Activated T-helper 2 cell treated with anti-CD3 and anti-CD28 coated beads, Interferon-gamma antibody, Interleukin-2, Interleukin-4, amounts not matched to agents 10 μg/mL and 5 μg/mL and 100 μg/mL, durations not matched to agents 14 hours and 24 hours and 36 hours (primary cell): ENCODE measurements at places on chromosomes 1 and 21.

DNA sequence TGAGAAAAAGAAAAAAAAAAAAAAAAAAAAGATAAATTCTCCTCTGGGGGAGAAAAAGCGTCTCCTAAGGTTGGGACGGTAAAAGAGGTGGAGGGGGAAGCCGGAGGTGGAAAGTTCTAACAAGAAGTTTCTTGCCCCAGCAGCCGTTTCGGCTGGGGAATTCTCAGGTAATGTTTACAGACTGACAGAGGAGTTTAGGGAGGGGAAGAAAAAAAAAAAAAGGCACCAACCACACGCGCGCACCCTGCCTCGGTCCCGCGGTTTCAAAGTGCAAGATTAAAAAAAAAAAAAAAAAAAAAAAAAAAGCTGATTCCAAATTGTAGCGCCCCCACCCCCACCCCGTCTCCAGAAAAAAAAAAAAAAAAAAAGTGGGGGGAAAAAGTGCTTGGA is 504 bp downstream of the DHRS3 start:
- peak overlapping the region; percentile 98 for H3K4me3 ChIP-seq
- peak overlapping the region; percentile 92 for H3K27ac ChIP-seq
- H3K4me1 ChIP-seq, result peaks cover 49% of the 10 kb centered on the region
- no peaks in the 10 kb centered on the region for H3K27me3 ChIP-seq
- peaks cover 37% of the 10 kb centered on the region for H3K36me3 ChIP-seq

DNA sequence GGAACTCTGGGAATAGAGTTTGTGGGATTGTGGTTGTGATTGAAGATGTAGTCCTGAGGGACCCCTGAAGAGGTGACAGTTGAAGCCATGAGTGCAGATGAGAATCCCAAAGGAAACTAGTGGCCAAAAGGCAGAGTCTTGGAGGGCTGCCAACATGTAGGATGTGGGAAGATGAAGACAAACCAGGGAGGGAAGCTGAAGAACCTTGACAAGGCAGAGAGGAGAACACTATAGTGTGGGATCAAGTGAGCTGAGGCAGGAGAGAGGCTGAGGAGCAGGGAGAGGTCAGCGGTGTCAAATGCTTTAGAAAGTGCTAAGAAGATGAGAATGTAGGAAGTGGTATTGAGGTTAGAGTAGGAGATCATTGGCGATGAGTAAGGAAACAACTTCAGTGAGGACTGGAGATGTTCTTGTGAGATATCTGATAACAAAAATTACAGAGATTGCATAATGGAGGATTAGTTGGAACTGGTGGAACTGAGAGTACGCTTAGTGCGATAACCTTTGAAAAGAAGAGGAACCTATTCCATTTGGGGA is 88.5 kb upstream of the VCAM1 start:
- H3K27ac ChIP-seq, result no peak overlapping the region
- no peak overlapping the region for H3K4me3 ChIP-seq
- H3K27me3 ChIP-seq, result peaks cover 8% of the 10 kb centered on the region

DNA sequence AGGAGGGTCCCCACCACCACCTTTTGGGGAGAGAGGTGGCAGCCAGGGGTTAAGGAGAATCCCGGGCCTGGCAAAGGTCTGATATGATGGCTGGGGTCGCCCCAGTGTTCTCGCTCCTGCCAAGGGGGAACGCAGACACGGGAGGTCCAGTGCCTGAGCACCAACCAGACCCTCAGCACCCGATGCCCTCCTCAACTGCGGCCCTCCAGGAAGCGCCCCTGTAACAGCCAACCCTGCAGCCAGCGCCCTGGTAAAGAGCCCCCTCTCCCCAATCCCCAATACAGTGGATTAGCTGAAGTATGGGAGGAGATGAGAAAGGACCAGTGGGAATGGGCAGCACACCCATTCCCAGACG is 10.4 kb downstream of the ADAMTSL4 start:
- no peaks in the 10 kb centered on the region for H3K27me3 ChIP-seq
- no peak overlapping the region for H3K4me3 ChIP-seq
- H3K27ac ChIP-seq, result no peak overlapping the region
- peaks cover 36% of the 10 kb centered on the region for H3K4me1 ChIP-seq
- no peak for DNase-seq

DNA sequence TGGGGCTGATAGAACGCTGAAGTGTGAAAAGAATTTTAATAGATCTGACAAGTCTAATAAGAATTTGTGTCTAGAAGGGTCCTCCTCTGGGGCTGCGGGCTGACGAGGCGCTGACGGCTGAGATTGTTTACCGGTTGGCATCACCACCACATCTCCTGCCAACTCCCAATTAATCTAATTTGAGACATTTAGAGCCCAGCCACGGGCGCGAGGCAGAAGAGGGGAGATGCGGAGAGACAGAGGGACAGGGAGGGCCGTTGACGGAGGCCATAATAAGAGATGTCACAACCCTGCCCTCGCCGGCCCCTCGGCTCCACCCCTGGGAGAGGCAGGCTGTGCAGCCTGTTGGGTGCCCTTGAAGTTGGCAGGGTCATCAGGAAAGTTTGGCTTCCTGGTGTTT is 109.3 kb downstream of the PAX7 start:
- H3K4me3 ChIP-seq, result no peak overlapping the region
- no peak overlapping the region for H3K27ac ChIP-seq
- H3K4me1 ChIP-seq, result no peaks in the 10 kb centered on the region
- DNase-seq, result no peak

- H3K36me3 ChIP-seq, result no peaks in the 10 kb centered on the region
- H3K27me3 ChIP-seq, result no peaks in the 10 kb centered on the region
- H3K4me3 ChIP-seq, result no peak overlapping the region
- H3K4me1 ChIP-seq, result no peaks in the 10 kb centered on the region
- H3K27ac ChIP-seq, result no peak overlapping the region
These were observed 111.2 kb downstream of the IFI44 start for GRCh38 chr1:78760858-78761257.

DNA sequence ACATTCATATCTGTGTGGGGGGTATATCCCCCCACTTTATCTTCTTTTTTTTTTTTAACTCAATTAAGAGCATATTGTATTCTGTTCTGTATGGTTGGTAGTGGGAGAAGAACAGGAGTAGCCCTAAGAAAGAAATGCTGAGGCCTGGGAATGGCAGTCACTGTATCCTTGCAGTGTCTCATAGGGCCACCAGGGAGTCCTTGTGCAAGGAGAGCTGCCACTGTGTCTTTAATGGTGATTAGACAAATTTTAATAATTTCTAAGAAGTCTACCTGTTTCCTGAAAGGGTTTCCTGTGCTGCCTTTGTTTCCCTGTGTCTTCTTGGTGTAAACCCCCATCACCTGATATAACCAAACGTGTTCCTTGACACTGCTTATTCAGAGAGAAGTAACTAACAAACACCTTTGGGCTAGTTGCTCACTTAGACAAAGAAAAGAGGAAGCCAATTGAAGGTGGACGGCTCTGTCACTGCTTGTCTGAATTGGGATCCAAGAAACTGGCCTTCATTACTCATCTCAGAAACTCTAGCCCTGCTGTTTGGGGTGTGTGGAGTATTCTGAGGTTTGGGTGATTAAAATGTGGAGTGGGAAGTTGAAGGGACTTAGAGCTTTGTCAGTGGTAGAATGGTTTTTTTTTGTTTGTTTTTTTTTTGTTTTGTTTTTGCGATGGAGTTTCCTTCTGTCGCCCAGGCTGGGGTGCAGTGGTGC is 15.2 kb downstream of the GIPC2 start:
- H3K27me3 ChIP-seq, result peaks cover 9% of the 10 kb centered on the region
- H3K36me3 ChIP-seq, result no peaks in the 10 kb centered on the region
- no peaks in the 10 kb centered on the region for H3K4me1 ChIP-seq
- no peak overlapping the region for H3K27ac ChIP-seq

DNA sequence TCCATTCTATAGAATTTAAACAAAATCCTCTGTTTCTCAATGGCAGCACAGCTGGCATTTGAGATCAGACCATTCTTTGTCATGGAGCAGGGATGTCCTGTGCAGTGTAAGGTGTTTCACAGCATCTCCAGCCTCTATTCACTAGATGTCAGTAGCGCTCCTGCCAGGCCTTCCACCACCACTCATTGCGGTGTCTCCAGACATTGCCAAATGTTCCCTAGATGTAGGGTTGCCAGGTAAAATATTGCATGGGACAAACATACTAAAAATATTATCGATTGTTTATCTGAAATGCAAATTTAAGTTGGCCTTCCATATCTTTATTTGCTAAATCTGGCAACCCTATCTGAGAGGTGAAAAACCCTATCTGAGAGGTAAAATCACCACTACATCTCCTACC is 11.7 kb downstream of the ITLN2 start:
- DNase-seq, result no peak
- H3K27ac ChIP-seq, result no peak overlapping the region
- no peaks in the 10 kb centered on the region for H3K4me1 ChIP-seq
- H3K36me3 ChIP-seq, result no peaks in the 10 kb centered on the region
- no peak overlapping the region for H3K4me3 ChIP-seq
- H3K27me3 ChIP-seq, result peaks cover 24% of the 10 kb centered on the region

GRCh38 chr1:72435025-72435424 is 152.7 kb upstream of the NEGR1 start:
- H3K36me3 ChIP-seq, result no peaks in the 10 kb centered on the region
- no peaks in the 10 kb centered on the region for H3K27me3 ChIP-seq
- H3K27ac ChIP-seq, result no peak overlapping the region
- no peak for DNase-seq
- H3K4me3 ChIP-seq, result no peak overlapping the region
- no peaks in the 10 kb centered on the region for H3K4me1 ChIP-seq

GRCh38 chr1:64043288-64043687 is 160.1 kb upstream of the UBE2U start:
- peaks cover 2% of the 10 kb centered on the region for H3K27me3 ChIP-seq
- no peak overlapping the region for H3K27ac ChIP-seq
- no peaks in the 10 kb centered on the region for H3K4me1 ChIP-seq
- H3K36me3 ChIP-seq, result no peaks in the 10 kb centered on the region
- H3K4me3 ChIP-seq, result no peak overlapping the region
- DNase-seq, result no peak

- H3K27ac ChIP-seq, result peak overlapping the region; percentile 42
- H3K36me3 ChIP-seq, result peaks cover 53% of the 10 kb centered on the region
- H3K27me3 ChIP-seq, result no peaks in the 10 kb centered on the region
- DNase-seq, result no peak
- no peak overlapping the region for H3K4me3 ChIP-seq
- H3K4me1 ChIP-seq, result peaks cover 29% of the 10 kb centered on the region
These were observed 6.3 kb upstream of the SYNJ1 start for GRCh38 chr21:32733990-32734613.

GRCh38 chr1:95080879-95081278 is 8.1 kb upstream of the ALG14 start:
- no peak overlapping the region for H3K4me3 ChIP-seq
- no peak for DNase-seq
- H3K27ac ChIP-seq, result no peak overlapping the region
- no peaks in the 10 kb centered on the region for H3K36me3 ChIP-seq

DNA sequence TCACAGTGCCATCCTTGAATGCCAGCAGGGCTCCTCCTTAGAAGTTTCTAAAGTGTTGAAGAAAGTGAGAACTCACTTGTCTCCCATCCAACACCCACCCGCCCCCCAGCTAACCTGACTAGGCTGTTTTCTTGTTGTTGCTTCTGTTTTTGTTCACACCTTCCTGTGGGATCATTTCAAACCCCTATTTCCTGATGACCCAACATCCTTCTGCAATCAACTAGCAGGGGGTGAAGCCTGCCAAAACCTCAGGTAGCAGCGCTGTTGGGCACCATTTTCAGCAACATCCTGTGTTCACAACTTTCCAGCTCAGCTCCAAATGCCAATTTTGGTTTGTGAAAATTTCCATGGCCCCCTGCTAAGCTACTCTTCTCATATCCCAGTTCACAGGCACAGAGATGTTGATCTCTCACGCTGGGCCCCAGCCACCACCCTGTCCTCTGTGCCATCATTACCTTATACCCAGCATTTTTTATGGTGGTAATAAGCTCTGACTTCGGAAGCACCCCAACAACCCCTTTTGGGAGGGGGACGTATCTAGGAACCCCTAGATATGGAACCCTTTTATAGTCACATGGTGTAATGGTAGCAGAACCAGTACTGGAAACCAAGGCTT is 41.4 kb downstream of the CDC7 start:
- H3K27me3 ChIP-seq, result peaks cover 4% of the 10 kb centered on the region
- H3K4me3 ChIP-seq, result no peak overlapping the region
- H3K36me3 ChIP-seq, result no peaks in the 10 kb centered on the region
- no peak overlapping the region for H3K27ac ChIP-seq
- DNase-seq, result no peak

- no peak overlapping the region for H3K4me3 ChIP-seq
- peaks cover 27% of the 10 kb centered on the region for H3K27me3 ChIP-seq
- no peaks in the 10 kb centered on the region for H3K36me3 ChIP-seq
These were observed 12.4 kb downstream of the FMOD start for GRCh38 chr1:203338335-203339036.

GRCh38 chr21:26405735-26406361 is 167.2 kb downstream of the CYYR1 start:
- DNase-seq, result peak; percentile 11
- H3K36me3 ChIP-seq, result no peaks in the 10 kb centered on the region
- H3K4me1 ChIP-seq, result peaks cover 30% of the 10 kb centered on the region
- H3K27ac ChIP-seq, result peak overlapping the region; percentile 54

DNA sequence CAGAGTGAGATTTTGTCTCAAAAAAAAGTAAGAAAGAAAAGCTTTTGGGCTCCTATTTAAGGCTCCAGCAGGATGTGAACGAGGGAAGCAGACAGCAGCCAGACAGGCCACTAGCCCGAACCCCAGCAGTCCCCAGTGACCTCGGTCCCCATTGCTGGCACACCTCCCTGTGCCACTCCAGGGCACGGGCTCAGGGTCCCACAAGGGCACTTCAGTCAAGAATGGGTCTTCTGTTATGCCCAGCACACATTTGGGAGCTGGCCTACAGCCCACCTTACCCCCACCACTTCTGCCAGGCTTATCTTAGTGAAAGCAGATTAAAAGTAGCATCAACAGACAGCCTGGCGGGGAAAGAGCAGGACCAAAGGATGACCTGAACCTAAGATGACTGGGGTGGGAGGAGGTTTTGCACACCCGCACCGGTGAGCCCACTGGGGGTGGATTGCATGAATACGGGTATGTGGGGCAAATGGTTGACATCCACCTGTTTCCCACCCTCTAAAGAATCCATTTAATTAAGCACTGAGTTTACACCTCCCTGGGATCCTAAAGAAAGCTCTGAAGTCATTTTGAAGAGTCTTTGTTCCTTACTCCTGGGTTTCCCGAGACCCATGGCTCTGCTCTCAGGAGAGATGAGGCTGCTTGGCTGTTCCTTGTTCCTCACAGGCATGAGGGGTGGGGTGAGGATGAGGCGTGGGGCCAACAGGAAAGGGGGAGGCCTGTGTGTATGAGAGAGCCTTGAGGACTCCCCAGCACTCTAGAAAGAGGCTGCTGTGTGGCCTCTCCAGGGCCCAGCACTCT is 4.7 kb downstream of the CHI3L1 start:
- peaks cover 3% of the 10 kb centered on the region for H3K27me3 ChIP-seq
- H3K4me1 ChIP-seq, result no peaks in the 10 kb centered on the region
- DNase-seq, result no peak
- no peaks in the 10 kb centered on the region for H3K36me3 ChIP-seq
- no peak overlapping the region for H3K4me3 ChIP-seq
- no peak overlapping the region for H3K27ac ChIP-seq
